Fibroblast of gingiva (primary cell): ENCODE measurements at places on chromosomes 2 and 18.

DNA sequence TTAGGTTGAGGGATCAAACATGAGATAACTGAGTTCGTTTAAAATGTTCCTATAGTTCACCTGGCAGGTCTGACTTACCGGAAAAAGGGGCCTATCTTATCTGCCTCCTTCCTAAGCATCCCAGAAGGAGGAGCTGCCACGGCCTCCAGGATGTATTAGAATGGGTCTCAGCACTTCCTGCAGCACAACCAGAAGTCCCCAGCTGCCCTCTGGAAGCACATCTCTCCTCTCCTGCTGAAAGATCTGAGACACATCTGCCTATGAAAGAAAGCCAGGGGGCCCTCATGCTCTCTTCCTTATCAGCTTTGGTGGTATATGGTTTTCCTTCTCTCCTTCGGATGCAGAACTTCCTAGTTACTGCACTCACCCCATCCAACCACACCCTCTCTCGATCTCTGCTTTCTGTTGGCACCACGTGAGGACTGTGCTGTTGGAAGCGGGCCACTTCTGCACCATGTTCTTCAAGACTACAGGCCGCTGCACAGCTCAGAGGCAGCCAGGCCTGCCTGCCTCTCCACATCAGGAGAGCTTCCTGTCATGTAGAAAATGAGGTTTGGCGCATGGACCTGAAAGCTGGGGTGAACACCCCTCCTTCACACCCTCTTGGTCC is 6.5 kb downstream of the IGFBP5 start:
- DNase-seq, result no peak

DNA sequence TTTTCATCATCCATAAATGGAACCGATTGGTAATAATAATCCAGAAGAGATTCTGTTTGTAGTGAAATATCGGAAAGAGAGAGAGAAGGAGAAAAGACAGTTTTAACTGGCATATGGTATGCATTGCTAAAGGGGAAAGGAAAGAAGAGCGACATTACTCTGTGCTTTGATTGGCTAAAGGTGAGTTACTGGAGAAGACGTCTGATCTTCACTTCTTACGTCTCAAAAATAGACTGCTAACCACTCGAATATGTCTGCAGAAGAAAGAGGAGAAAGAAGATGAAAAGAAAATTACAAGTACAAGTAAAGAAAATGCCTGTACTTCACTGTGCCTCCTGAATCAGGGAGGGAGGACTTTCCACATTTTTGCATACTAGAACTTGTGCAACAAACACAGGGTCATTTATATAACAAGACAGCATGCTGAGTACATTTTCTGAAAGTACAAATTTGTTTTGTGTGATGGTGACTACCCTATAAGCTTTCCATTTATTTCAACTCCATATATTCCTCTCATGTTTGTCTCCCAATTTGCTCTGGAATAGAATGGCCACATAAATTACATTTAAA is 787.2 kb downstream of the RNF144A start:
- no peak for DNase-seq

DNA sequence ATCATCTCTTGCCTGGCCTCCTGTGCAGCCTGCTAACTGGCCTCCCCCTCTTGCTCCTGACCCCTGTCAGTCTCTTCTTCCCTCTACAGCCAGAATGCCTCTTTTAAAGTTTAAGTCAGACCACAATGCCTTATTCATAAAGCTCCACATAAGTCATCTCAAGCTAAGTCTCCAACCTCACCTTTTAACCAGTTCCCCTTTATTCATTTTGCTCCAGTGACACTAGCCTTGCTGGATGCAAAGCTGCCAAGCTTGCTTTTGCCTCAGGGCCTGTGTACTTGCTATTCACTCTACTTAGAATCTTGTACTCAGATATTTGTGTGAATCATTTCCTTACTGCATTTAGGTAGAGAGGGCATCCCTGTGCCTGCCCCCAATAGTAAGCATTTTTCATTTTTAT is 180.9 kb downstream of the PDE1A start:
- DNase-seq, result no peak

GRCh38 chr18:37665346-37665745 is 99.7 kb upstream of the CELF4 start:
- no peak for DNase-seq
